ENCODE measurements at places on chromosomes 6 and 20.

DNA sequence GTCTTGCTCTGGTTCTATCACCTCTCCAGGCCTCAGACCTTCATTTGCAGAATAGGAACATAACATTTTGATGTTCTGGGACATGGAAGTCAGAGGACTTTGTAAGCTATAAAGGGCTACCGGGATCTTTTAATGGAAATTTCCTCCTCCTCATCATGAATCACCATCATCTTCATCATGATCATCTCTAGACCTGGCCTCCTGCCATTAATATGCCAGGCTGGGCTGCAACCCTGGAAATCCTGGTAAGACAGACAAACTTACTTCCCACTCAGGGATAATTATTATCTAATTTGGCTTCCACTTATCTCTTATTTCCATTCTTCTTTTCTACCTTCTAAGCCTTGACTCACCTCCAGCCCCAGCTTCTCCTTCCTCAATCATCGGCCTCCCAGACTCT lies 41.0 kb upstream of the MRPS18A start:
- no peak for DNase-seq

- no peak for DNase-seq
Measured at GRCh38 chr20:64242003-64242796, 13.3 kb upstream of the PCMTD2 start.

- no peak for DNase-seq
Measured at GRCh38 chr6:28841290-28841689, 82.5 kb downstream of the TRIM27 start.

DNA sequence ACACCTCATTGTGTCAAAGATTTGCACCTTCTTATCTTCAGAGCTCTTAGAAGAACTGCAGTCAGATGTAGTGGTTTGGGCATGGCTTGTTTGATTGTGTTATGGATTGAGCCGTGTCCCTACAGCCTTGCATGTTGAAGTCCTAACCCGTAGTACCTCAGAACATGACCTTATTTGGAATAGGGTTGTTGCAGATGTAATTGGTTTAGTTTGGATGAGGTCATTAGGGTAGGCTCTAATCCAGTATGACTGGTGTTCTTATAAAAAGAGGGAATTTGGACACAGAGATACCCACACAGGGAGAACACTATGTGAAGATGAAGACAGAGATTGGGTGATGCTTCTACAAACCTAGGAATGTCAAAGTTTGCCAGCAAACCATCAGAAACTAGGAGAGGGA lies 35.4 kb upstream of the PHACTR2 start:
- DNase-seq: no peak

DNA sequence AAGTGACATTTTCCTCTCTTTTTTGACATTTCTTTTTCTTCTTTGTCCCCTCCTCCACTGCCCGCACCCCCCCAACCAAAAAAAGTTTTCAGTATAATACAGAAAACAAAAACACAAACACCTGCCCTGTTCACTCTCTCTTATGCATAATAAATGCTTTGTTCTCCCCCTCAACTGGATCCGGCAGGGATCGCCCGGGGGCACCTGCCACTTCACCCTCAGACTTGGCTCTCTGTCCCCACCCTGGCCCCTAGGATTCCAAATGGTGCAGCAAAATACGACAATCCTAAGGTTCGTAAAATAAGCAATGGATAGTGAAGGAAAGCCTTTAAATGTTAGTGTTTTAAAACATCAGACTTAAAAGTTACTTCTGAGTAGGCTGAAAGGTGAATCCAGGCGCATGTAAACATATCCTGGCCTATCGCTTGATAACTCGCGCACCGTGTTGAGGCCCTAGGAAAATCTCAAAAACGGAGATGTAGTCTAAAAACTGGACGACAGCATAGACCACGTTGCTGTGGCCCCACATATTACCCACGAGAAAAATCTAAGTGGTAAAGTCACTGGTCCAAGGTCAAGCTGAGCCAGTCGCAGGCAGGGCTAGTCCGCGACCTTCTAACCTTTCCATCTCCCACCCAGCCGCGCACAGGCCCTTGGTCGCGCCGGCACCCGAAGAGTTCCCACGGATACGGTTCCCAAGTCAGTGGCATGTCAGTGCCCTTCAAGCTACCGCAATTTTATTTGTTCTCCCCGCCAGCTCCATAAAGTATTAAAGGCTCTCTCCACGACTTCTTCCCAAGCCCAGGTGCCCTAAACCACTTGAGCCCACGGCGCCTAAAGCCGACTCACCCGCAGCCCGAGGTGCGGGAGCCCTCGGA lies 130.8 kb downstream of the OGFRL1 start:
- no peak for DNase-seq

DNA sequence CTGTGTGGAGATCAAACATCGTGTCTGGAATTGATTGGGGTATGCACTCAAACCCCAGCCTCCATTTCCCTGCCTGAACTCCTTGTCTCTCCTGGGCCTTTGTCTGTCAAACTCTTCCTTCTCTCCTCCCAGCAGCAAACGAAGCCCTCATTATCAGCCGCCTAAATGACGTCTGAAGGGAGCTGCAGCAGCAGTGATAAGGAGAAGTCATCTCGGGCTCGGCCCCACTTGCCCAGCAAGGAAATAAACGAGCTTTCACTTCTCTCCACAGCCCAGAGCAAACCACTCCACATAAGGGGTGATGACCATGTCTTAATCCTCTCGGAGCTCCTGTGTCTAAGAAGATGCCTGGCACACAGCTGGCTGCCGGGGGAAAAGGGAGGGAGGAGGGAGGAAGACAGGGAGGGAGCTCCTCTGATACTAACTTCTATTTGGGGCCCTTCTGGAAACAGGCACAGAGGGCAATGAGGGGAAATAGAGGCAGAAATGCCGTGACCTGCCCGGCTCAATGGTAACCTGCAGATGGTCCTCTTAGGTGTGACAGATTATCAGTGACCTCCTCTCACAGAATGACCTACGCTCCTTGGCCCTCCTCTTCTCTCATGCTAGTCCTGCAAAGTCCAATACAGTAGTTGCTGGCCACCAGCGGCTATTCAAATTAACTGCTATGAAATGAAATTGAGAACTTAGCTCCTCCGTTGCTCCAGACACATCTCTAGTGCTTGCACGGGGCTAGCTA lies 100.4 kb downstream of the PXDC1 start:
- DNase-seq: no peak

DNA sequence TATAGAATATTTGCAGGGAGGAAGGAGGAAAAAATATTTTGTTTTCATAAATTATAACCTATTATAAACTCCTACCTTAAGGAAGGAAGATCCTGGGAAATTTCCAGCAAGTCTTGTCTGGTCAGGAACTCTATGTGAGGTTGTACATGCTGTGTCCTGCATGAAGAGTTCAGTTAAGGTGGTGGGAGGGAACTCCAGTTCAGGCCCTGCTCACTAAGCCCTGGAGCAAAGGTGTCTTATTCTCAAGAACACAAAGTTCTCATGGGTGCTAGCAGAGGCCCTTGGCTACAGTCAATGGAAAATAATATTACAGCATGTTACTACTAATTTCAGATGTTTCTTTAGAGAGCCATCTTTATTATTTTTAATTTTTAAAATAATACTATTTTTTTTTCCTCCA lies 3.8 kb upstream of the OGFRL1 start:
- DNase-seq: no peak

DNA sequence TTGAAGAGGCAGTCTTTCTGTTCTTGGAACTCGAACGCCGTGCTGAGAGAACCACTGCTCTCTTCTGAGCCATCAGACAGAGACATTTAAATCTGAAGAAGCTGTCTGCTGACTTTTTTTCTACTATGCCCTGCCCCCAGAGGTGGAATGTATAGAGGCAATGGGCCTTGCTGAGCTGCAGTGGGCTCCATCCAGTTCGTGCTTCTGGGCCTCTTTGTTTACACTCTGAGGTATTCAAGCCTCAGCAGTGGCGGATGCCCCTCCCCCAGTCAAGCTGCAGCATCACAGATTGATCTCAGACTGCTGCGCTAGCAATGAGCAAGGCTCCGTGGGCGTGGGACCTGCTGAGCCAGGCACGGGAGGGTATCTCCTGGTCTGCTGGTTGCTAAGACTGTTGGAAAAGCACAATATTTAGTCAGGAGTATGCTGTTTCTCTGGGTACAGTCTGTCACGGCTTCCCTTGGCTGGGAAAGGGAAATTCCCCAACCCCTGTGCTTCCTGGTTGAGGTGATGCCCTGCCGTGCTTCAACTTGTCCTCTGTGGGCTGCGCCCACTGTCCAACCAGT lies 526.8 kb downstream of the CD109 start:
- no peak for DNase-seq

DNA sequence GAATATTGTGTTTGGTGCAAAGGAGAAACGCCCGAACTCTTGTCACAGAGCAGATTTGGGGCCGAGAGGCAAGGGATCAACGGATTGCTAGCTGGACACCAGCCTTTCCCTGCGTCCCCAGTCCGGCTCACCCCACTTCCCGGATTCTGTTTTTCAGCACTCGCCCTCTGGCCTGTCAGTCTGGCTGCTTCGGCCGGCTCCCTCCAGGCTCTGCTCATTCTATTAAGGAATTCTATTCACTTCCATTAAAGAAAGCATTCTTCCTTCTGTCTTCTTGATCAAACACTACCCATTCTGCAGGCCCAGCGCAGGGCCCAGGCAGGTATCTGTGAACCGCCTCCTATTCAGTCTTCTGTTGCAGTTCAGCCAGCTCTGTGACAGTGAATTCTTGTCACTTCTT lies 91.7 kb downstream of the RNF182 start:
- no peak for DNase-seq

DNA sequence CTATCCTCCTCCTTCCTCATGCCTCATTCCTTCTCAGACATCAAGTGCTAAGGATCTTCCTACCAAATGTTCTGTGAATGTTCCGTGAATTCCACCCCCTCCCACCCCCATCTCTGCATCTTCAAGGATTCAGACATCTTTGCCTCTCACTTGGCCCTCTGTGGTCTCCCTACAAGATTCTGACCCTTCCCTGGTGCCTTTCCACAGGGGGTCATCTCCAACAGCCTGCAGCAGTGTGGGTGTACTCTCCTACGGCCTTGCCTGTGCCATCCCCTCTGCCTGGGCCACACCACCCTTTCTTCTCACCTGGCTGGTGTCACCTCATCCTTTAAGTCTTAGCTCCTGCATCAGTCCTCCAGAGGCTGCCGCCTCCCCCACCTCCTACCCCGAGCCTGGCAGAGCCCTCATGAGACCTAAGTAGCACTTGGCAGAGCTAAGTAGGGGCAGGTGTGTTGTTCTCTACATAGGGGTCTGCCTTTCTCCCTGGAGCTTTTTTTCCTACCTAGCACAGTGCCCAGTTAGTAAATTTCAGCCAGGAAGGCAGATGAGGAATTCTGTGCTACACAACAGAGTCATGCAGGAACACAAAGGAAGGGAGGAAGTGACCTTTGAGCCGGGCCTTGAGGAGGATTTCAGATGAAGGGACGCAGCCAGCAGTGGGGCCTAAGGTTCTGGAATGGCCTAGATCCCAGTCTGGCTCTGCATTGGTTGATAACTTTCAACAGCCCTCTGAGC lies 43.1 kb downstream of the TM9SF4 start:
- DNase-seq: no peak

- peak; percentile 55 for DNase-seq
Measured at GRCh38 chr20:50133474-50134217, 19.9 kb downstream of the PEDS1 start.

- DNase-seq: peak; percentile 78
Measured at GRCh38 chr6:41638002-41638934, at the start of gene MDFI. TSS of gene MDFI (plus strand) at chr6:41638468. CDS start at chr6:41638750, 282 bp downstream.

GRCh38 chr6:170416303-170416702 lies 109.7 kb downstream of the FAM120B start:
- DNase-seq: no peak
